ENCODE measurements at places on chromosomes 12 and 14. TPM values are rescaled to one million over a fixed set of nuclear protein-coding genes. Genes with fewer than 3 reads are reported as not detected.

DNA sequence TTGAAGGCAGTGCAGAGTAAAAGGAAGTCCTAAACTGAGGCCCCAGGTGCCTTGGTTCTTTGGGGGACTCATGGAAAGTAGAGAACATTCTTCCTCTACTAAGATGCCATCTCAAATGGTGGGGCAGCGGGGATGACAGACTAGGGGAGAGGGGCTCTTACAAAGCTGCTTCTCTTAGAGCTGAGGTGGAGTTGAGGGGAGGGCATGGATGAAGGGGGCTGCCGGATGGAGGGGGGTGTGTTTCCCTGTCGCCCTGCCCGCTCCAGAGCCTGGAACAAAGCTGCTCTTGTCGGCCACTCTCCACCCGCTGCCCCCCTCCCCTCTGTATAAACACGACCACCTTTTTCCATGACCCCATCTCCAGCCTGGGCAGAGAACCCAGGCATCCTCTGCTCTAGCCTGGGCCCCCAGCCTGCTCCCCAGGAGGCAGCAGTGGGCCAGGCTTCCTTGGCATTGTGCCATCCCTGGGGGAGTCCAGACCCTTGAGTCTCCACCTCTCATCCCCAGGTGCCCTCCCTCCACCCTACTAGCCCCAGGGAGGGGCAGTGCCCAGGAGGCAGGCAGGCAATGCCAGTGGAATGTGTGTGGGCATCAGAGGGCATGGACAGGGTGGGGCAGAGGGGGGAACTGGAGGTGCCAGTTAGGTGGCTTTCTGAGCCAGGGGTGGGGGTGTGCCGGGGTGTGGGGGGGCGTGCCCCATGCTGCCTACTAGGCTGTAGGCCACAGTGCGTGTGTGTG lies 1.7 kb downstream of the RARG start:
- peak; percentile 52 for DNase-seq

DNA sequence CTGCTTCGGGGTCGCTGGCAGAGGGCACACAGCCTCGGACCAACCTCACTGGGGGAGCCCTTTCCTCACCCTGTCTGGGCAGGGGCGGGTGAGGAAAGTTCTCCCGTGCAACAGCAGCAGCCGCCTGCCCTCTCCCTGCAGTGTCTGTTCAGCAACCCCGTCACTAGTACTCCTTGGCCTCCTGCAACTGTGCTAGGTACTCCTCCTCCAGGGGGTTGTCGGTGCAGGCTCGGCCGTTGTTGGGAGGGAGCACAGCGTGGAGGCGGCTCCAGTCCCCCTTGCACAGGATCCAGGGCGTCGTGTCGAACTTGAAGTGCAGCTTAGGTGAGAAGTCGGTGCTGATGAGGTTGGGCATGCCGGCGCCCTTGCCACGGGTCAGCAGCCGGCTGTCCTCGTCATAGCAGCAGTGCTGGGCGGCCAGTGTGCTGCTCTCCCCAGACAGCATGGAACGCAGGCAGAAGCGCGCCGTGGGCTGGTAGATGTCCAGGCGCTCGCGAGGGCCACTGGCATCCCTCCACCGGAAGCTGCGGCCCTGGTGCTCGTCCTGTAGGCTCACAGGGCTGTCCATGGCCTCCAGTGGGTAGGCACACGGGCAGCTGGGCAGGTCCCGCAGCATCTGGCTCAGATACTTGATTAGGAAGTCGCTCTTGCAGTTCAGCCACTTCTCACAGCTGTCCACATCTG lies 17.7 kb downstream of the AHSA1 start:
- no peak for DNase-seq

The LRTM2 gene
- total RNA-seq, result not detected

The DDX11 gene
- total RNA-seq, result 7.7 TPM

DNA sequence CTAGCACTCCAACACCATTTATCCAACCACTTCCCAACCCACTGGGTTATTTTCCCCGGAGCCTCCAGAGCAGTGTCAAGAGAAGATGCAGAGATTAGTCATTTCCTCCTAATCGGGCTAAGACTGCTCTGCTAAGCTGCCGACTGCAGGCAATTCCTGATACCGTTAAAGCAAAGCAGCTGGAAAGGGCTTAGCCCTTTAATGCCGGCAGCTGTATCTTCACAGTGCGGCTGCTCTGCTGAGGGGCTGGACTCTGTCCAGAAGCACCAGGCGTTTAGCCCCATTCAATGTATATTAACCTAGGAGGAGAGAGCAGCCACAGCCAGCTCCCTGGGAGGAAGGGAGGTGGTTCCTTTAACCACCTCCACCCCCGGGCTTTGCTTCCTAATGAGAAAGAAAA lies 11.1 kb downstream of the AQP6 start:
- DNase-seq, result no peak

- DNase-seq, result no peak
Measured at GRCh38 chr14:22390824-22391461, 198.1 kb downstream of the DAD1 start.

GRCh38 chr12:25387732-25388050 lies 137.0 kb upstream of the KRAS start:
- no peak for DNase-seq

DNA sequence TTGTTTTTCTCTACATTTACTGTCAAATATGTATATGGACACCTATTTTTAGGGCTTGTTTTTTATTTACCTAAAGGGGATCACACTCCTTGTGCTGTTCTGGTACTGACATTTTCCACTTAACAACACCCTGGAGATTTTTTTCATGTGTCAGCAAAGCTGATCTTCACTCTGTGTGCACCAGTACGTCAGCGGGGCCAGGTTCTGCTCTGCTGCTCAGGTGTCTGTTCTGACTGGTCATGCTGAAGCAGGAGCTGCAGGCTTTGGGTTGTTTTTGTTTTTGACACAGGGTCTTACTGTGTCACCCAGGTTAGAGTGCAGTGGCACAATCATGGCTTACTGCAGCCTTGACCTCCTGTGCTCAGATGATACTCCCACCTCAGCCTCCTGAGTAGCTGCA lies 81.9 kb upstream of the CCND2 start:
- no peak for DNase-seq

GRCh38 chr14:89926694-89927093 lies 27.8 kb downstream of the EFCAB11 start:
- no peak for DNase-seq

DNA sequence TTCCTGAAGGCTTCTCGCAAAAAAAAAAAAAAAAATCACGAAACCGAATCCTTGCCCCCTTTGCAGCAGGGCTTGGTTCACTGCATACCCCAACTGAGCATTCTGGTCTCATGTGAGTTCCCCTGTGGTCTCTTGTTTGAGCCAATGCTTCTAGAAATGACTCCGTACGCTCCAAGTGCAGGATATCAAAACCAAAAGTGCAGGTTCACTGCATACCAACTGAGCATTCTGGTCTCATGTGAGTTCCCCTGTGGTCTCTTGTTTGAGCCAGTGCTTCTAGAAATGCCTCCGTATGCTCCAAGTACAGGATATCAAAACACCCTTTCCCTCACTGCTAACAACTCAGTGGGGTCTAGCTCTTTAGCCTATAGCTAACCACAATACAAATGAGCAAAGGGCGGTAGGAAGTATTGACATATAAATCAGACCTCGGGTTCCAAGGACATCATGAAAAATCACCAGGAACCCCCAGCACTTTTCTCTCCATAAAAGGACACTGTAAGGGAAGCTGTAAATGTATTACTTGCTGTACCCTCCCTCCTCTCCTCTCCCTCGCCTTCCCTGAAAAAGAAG lies 206.3 kb upstream of the NOS1 start:
- no peak for DNase-seq

DNA sequence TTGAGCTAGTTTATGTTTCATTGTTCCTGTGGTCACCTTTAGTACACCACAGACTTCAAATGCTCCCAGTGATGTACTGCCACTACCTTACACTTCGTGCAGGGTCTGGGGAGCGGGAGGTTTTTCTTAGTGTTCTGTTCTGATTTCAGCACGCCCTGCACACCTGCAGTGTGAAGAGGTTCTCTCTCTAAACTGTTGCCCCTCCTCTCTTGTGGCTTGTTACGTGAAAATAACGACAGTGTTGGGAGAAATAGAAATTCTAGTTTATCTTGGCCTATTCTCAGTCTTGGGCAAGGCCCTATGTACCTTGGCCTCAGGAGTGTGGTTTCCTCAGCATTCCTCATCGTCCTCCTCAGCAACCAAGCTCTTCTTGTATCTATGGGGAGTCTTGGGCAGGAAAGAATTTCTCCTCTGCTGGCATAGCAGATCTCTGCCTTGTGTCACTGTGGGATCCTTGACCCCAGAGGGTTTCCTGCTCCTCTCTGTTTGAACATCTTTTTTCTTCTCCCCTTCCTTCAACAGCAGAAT lies 48.6 kb downstream of the EIF2S3B start:
- DNase-seq, result no peak

DNA sequence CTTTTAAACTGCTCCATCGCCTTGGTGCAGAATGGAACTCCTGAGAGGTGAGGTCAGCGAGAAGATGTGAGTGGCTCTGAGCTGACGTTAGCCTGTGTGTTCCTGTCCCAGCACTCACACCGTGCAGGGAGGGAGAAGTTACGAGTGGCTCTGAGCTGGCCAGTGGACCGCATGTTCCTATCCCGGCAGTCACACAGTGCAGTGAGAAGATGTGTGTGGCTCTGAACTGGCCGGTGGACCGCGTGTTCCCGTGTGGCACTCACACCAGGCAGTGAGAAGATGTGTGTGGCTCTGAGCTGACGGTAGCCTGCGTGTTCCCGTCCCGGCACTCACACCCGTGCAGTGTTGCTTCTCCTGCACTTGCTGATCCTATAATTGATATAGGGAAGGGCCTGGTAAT lies 59.9 kb downstream of the VCPKMT start:
- no peak for DNase-seq

DNA sequence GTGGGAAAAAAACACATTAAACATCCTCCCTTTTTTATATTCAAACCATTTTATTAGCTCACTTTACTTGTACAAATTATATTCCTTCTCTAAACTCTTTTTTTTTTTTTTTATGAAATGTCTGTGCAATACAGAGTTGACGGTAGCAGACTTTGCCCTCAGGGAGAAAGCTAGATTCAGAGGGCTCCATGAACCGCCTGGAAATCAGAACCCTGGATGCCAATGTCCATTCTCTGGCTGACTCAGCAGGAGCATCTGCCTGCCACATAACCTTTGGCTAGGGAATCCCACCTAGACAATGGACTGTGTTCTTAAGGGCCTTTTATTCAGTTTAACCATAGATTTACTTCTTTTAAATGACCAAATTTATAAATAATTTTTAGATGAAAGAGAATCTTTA lies 467.0 kb downstream of the MDGA2 start:
- peak; percentile 65 for DNase-seq

- DNase-seq, result no peak
Measured at GRCh38 chr14:30131581-30132097, 204.0 kb upstream of the PRKD1 start.

The PLA2G1B gene
- total RNA-seq, result not detected

- no peak for DNase-seq
Measured at GRCh38 chr12:103716517-103717196, 124.4 kb downstream of the NT5DC3 start.

The KRT72 gene
- not detected for total RNA-seq

DNA sequence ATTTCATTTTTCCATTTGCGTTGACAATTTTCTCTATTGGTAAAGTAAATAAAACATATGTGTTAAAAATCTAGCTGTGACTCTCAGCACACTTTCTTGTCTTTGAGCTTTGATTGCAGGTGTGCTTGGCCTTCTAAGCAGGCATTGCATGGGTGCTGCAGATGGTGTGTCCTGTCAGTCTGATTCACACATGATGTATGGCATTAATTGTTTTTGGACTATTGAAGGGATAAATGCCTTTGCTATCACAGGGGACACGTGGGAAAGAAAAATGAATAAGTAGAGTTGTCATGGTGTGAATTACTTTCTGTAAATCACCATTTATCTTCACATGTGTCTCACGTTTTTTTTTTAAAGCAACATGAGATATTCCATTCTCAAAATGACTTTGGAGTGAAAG lies 211.3 kb upstream of the NAV3 start:
- no peak for DNase-seq

- peak; percentile 52 for DNase-seq
Measured at GRCh38 chr14:26984311-26985177, 386.7 kb upstream of the NOVA1 start.

- no peak for DNase-seq
Measured at GRCh38 chr12:120283318-120283717, 8.4 kb downstream of the RNU4-2 start.

DNA sequence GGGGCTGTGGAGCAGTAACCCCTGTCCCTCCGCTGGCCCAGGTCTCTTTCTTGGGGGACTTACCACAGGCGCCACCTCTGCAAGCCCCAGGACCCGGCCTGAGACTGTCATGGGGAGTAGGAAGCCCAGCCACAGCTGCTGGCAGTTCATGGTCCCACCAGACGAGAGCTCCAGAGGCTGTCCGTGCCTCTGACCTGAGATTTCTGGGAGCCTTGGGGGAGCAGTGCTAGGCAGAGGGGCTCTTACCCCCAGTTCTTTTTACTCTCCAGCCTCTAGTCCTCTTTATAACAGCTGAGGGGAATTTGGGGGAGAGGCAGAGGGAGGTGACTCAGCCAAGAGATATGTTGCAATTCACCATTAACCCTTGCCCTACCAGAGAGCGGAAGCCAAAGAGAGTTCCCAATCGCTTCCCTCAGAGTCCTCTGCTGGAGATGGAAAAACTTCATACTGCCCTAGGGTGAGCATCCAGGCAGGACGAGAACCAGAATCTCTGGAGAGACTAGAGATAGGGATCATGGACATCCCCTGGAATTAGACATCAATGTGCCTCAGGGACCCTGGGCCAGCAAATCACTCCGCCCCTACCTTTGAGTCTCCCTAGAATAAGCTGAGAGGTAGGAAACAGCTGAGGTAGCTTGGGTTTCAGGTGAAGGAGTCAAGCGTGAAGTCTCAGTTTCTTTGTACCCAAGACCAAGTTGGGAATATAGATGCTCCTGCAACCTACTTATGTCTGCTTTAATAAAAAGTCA lies at the start of gene MMP19:
MMP19 (minus strand) TSS at position 256 of the 749 bp plus-strand sequence; CDS start at position 150, 106 bp downstream.
- DNase-seq, result no peak

GRCh38 chr14:64255756-64256155 lies 38.4 kb downstream of the ESR2 start:
- no peak for DNase-seq

GRCh38 chr12:292186-292585 lies 29.6 kb upstream of the SLC6A13 start:
- DNase-seq, result no peak

DNA sequence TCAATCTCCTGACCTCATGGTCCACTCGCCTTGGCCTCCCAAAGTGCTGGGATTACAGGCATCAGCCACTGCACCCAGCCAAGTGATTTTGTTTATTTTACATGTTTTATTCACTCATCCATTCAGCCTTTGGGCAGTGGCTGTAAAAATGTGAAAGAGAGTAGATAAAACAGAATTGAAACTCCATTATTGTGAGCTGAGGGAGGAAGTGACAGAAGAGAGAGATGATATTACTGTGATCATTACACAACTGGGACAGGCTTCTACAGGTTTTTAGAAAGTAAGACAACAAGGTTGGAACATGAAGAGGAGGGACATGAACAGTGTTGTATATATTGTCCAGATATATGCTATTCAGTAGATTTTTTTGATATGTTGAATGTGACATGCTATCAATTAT lies 25.0 kb downstream of the CREBL2 start:
- DNase-seq, result no peak

- no peak for DNase-seq
Measured at GRCh38 chr14:72771561-72771960, 122.3 kb downstream of the DPF3 start.

DNA sequence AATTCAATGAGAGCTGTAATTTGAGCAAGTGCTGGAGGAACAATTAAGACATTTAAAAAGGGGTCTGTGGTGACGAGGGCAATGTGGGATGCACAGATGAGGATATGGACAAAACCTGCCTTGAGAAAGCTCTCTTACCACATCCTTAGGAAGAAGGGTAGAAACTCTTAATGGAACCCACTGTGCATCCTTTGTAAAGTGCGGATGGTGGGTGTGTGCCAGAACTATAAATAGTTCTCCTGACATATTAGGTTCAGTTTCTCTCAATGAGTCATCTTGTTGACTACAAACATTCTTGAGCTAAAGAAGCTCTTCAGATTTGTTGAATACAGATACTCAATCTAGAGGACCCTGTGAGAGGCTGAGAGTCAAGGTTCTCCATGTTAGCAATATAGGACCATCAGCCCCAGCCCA lies 106.1 kb upstream of the ANO4 start:
- no peak for DNase-seq

Measured in right lobe of liver (tissue), 6 donors.